ENCODE measurements at places on chromosomes 2 and 18.

- no peak overlapping the region for H3K27ac ChIP-seq
- H3K36me3 ChIP-seq: no peaks in the 10 kb centered on the region
- DNase-seq: no peak
Observed at GRCh38 chr18:52620926-52621439, 281.0 kb downstream of the DCC start.

DNA sequence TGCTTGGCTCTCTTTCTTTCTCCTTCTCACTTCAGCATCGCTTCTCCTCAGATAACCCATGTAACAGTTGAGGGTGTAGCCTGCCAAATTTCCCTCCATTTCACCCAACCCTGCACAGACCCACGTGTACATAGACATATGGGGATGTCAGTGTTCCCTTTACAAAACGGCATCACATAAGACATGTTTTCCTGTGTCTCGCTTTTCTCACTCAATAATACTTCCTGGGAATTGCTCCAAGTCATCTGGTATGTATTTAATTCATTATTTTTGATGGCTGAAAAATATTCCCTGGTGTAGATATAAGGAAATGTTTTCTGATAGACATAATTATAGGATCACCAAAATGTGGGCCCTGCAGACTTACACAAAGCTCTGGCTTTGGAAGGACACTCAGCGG lies 176.8 kb downstream of the LOXHD1 start:
- H3K36me3 ChIP-seq: no peaks in the 10 kb centered on the region
- no peak overlapping the region for H3K27ac ChIP-seq

DNA sequence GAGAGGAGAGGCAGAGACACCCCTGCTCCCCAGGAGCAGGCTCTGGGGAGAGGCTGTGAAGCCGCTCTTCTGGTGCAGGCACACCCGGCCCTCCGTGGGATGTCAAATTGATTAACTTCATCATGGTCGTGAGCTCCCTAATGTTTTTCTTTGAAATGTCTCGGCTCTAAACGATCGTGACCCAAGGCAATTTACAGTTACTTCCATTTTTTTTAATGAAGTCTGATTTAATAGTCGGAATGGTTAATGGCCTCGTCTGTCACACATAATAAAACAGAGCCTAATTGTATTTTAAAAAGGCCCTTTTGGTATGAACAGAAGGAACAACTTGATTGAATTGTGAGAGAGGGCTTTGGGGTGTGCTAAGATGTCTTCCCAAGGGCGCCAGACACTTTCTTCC lies 130.2 kb downstream of the SMAD2 start:
- H3K4me3 ChIP-seq: no peak overlapping the region
- H3K27me3 ChIP-seq: peaks cover 2% of the 10 kb centered on the region
- no peaks in the 10 kb centered on the region for H3K36me3 ChIP-seq
- H3K27ac ChIP-seq: no peak overlapping the region

DNA sequence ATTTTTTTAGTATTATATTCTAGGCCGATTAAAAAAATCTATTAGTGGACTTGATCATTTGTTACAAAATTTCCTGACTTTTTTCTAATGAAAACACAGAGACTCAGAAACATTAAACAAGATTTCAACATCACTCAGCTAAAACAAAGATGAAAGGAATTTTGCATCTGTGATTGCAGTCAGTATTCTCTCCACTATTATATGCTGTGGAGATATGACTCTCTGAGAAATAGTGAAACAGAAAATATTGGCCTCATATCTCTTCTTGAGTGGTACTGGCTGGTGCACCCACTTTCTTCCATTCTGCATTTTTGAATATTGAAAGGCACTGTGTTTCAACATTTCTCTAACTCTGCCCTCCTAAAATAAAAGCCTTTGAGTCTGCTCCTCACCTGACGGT lies 914.2 kb downstream of the TSN start:
- H3K4me3 ChIP-seq: no peak overlapping the region
- no peaks in the 10 kb centered on the region for H3K36me3 ChIP-seq
- H3K27me3 ChIP-seq: no peaks in the 10 kb centered on the region
- no peaks in the 10 kb centered on the region for H3K4me1 ChIP-seq
- no peak for DNase-seq

DNA sequence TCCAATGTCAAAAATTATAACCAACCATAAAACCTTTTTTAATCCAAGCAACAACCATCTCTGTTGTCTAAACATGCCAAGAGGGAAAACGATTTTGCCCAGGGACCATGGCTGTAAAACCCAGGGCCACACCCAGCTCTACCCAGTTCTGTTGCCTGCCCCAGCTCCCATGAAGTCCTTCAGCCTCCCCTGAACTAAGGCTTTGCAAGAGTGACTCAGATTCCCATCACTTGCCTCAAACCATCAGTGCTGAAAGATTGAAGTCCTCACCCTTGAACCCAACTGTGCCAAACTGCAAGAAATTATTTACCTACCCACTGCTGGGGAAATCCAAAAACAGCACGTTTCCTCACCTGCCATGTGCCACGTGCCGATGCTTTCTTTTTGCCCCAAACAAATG lies 102.5 kb downstream of the TFCP2L1 start:
- no peak for DNase-seq
- H3K36me3 ChIP-seq: no peaks in the 10 kb centered on the region
- no peak overlapping the region for H3K4me3 ChIP-seq

DNA sequence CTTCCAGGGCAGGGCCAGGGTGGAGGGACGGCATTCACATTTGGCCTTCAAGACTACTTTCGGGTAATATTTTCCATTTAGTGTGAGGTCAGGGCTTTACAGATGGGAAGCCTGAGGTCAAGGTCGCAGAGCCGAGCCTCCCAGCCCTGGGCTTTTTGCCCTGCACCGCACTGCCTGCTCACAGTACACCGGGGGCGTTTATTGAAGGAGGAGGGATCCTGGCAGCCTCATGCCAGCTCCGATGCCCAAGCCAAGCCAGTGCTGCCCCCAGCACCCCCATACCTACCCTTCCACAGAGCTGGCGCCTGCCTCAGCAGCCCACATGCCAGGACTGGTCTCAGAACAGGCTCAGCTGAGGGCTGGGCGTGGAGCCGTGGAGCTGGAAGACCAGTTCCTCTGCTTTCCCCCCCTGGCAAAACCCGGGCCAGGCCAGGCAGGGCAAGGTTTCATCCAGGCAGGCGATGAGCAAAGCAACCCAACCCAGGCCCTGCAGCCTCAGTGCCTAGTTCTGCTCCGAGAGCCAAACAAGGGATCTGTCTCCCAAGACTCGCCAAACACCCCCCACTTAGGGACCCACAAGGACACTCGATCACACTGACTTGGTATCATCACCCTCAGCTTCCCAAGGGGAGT lies 11.9 kb downstream of the SDC1 start:
- no peaks in the 10 kb centered on the region for H3K36me3 ChIP-seq
- no peaks in the 10 kb centered on the region for H3K27me3 ChIP-seq
- no peak overlapping the region for H3K27ac ChIP-seq
- no peak for DNase-seq
- no peaks in the 10 kb centered on the region for H3K4me1 ChIP-seq

DNA sequence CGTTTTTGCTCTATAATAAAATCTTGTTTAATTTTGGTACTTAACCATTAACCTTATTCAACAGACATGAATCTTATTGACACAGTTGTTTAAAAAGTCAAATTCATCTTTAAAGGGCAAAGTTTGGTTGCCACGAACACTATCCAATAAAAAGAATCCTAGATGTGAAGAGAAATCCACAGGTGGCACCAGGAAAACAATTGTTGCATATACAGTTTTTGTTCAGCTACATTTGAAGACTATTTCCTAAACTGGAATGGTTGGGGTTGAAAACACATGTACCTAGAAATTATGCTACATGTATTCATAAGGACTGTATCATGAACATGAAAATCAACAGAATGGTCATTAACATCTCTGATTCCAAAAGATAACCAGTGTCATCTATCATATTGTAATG lies 71.1 kb upstream of the GULP1 start:
- no peaks in the 10 kb centered on the region for H3K4me1 ChIP-seq
- H3K27me3 ChIP-seq: peaks cover 4% of the 10 kb centered on the region

DNA sequence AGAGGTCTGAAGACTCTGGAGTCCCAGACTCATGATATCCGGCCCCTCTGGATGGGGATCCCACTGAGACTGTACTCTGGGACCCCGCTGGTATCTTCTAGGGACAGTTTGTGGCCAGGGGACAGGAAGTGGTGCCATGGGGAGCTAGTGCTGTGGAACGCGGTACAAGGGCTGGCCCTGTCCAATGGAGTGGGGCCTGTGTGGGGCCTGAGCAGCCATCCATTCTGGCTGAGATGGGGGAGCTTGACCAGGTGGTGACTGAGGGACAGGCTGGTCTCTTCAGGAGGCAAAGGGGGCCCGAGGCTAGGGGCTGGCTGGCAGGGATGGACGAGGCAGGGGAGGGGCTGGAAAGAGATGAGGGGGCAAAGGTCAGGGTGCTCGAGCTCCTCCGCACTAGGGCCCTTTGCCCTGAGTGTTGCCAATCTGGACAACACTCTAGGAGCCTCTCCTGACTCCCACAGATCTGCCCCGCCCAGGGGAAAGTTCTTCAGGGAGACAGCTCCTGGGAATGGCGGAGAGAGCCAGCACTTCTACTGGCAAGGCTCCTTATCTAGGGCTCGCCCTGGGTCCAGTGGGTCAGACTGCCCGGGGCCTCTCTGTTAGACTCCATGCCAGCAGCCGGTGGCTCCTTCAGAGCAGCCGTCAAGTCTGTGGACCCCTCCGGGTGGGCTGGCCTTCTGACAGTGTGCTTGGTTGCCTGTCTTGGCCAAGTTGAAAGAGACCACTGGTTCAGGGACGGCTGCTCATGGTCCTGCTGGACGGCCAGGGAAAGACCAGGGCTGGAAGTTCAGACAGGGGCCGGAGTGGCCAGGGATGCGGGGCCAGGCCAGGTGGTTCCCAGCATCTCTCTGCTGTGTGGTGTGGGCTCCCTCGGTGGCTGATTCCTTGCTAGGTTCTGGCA lies 12.3 kb downstream of the MALL start:
- peaks cover 48% of the 10 kb centered on the region for H3K27me3 ChIP-seq
- H3K27ac ChIP-seq: no peak overlapping the region
- no peak for DNase-seq

GRCh38 chr18:71443706-71444480 lies 1100.2 kb downstream of the CBLN2 start:
- no peaks in the 10 kb centered on the region for H3K4me1 ChIP-seq
- H3K36me3 ChIP-seq: no peaks in the 10 kb centered on the region
- DNase-seq: no peak
- H3K27me3 ChIP-seq: peaks cover 2% of the 10 kb centered on the region
- H3K27ac ChIP-seq: no peak overlapping the region

DNA sequence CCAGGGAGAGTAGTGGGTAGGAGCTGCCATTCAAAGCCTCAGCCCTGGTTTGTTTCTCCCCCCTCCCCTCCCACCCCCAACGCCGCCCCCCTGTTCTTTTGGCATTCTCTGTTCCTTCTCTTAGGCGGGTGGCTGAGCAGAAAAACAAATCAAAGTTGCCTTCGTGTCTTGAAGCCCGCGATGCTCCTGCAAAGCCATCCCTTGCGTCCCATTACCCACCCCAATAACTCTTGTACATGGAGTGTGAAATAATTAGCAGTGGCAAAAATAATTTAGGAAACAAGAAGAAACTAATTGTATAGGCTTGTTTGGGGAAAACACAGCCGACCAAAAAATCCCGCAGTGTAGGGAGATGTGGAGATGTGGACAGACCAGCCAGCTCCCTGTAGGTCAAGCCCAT lies 59.6 kb downstream of the CELF4 start:
- H3K27me3 ChIP-seq: no peaks in the 10 kb centered on the region
- no peaks in the 10 kb centered on the region for H3K36me3 ChIP-seq
- no peak overlapping the region for H3K4me3 ChIP-seq

DNA sequence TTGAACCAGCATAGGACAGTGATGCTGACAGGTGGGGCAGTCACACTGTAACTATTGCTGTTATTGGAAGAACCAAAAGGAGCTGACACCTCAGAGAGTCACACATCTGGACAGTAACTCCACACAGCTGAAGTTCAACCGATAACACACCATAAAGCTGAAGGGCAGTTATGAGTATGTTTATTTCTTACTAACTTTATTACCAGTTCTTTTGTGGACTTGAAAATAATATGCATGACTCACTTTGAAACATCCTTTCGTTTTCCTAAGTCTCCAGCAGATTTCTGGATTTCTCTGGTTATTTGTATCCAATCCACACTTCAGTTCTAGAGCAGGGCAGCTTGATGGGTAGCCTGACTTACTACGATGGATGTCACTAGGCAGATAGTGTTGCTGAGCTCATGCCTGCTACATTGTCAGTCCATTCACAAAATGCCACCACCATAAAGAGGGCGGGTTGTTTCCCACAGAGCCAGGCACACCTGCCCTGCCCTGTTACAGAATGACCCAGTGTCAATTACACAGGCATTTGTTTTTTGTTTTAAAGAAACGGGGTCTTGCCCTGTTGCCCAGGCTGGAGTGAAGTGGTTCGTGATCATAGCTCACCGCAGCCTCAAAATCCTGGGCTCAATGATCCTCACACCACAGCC lies 8.4 kb upstream of the AGBL5 start:
- H3K4me3 ChIP-seq: no peak overlapping the region
- peaks cover 5% of the 10 kb centered on the region for H3K4me1 ChIP-seq
- peaks cover 23% of the 10 kb centered on the region for H3K36me3 ChIP-seq
- no peaks in the 10 kb centered on the region for H3K27me3 ChIP-seq
- no peak overlapping the region for H3K27ac ChIP-seq

DNA sequence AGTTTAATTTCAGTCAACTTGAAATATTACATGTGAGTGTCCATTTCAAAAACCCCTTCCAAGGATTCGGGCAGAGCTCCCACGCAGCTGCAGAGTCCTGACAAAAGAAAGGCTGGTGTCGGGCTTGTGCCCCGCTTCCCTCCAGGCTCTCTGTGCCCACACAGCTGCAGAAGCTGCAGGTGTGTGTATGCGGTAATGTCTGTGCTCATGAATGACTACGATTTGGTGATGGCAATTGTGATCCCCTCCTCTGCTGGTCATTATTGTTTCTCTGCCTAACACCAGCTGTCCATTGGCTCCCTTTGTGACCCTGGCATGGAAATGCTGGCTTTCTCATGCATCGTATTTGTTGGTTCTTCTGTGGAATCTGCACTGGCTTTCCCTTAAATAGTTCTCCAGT lies 224.8 kb downstream of the NUP35 start:
- H3K27me3 ChIP-seq: no peaks in the 10 kb centered on the region
- H3K4me3 ChIP-seq: no peak overlapping the region
- DNase-seq: no peak
- H3K36me3 ChIP-seq: no peaks in the 10 kb centered on the region

DNA sequence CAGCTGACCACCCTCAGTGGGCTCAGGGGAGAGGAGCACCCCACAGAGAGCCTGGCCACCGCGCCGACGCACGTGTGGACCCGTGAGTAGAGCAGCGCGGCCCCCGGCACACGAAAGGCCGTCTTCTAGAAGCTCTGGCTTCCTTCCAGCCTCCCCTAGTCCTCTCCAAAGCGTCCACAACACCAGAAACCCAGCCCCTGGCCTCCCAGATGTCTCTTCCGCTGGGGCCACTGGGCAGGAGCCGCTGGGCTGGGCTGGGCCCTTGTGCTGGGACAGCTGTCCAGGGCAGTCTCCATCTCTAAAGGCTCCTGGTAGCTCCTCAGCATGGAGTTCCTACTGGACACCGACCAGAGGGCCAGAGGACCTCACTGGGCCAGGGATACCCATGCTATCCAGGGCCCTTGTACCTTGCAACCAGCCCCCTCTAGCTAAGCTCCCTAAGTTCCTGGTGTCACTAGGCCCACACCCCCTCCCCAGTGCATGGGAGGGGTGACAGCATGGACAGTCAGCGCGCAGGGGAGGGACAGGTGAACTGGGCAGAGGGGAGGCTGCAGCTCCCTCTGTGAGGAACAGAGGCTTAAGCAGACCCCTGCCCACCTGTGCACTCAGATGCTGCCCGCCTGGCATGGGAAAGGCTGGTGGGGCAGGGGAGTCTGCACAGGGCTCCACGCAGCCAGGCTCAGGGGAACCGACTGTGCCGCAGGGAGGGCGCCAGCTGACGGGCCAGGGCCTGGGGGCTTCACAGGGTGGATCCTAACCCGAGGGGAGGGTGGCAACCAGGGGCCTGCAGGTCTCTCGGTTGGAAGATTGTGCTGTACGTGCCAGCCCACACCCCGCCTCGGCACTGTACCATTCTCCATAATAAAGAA lies 32.9 kb downstream of the MTERF4 start:
- H3K27ac ChIP-seq: no peak overlapping the region
- H3K27me3 ChIP-seq: no peaks in the 10 kb centered on the region
- H3K4me1 ChIP-seq: no peaks in the 10 kb centered on the region

Measured in activated naive CD4-positive, alpha-beta T cell treated with anti-CD3 and anti-CD28 coated beads for 36 hours (primary cell).